ENCODE measurements at places on chromosomes 3 and 15.

DNA sequence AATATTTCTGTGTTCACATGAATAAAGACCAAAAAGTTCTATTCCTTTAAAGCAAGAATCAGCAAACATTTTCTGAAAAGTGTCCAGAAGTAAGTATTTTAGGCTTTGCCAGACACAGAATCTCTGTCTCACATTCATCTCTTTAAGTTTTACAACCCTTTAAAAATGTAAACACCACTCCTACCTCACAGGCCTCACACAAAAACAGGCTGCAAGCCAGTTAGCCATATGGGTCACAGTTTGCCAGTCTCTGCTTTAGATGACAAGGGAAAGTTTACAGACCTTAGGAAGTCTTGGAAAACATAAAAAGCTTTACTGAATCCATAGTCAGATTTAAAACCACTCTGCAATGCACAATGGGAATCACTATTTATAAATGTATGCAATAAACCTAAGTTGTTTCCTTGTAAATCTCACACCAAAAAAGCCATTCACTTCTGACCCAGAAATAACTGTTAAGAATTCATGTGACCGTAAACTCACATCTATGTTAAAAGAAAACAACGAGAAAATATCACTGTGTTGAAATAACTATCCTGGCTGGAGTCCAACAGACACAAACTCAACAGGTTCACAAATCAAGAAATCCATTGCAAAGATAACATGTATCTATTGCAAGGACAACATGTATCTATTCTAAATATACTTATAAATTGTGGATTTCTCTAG lies 308.2 kb downstream of the ULK4 start:
- no peak for DNase-seq

- DNase-seq, result no peak
These were observed 4.0 kb downstream of the TRIM71 start for GRCh38 chr3:32821686-32822296.

GRCh38 chr3:126482503-126483255 lies 7.0 kb upstream of the ZXDC start:
- no peak for DNase-seq

- no peak for DNase-seq
These were observed 168.5 kb downstream of the NFKBIZ start for GRCh38 chr3:102017784-102018183.
